Thoracic aorta endothelial cell (primary cell): ENCODE measurements at places on chromosomes 16 and 17. TPM values are rescaled to one million over a fixed set of nuclear protein-coding genes. Genes with fewer than 3 reads are reported as not detected.

The ZG16 gene
- not detected in 2 replicates for total RNA-seq

The GRAP gene
- total RNA-seq: 15.5 and 20.1 TPM in 2 replicates

The GALNS gene
- total RNA-seq: 20.3 and 22.3 TPM in 2 replicates

The DNAH9 gene
- under 0.01 and 0.07 TPM in 2 replicates for total RNA-seq

The SLX4 gene
- 6.3 and 8.0 TPM in 2 replicates for total RNA-seq

The RAB26 gene
- 0.36 and 0.66 TPM in 2 replicates for total RNA-seq

The TPSD1 gene
- total RNA-seq: not detected in 2 replicates

The KRTAP3-2 gene
- total RNA-seq: not detected in 2 replicates
